ENCODE measurements at places on chromosomes 7 and 10.

GRCh38 chr7:7114575-7115291 lies 67.6 kb upstream of the C1GALT1 start:
- DNase-seq: no peak

GRCh38 chr10:77907900-77908717 lies 18.4 kb downstream of the DLG5 start:
- DNase-seq: no peak

DNA sequence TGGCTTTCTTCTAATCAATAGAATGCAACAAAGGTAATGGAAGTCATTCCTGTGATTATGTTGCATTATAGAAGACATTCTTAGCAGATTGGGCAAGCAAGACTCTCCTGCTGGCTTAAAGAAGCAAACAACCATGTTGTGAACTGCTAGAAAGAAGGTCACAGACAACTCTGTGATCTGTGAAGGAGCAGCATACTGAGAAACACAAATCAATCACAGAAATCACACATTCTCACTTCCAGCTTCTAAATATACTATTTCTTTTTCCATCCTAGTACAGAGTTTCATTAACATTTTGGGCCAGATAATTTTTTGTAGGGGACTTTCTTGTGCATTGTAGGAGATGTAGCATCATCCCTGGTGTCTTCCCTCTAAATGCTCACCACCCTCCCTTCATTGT lies 28.0 kb upstream of the PALS2 start:
- DNase-seq: no peak

- no peak for DNase-seq
These were observed 61.8 kb downstream of the IKZF1 start for GRCh38 chr7:50366311-50366710.

DNA sequence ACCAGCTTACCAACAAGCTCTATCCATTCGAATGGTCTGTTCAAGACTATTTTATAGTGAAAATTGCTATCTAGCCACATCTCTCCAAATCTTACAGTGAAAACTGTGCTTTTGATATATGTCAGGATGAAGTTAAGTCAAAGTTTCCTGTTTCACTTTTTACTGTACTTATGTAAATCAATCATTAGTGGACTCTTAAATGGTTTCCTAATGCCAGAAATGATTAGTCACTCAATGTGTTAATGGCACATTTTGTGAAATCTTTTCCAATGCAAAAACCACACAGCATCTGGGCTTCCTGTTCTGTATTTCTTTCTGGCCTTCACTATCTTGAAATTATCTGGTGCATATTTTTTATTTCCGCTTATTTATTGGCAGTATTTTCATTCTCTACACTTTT lies 87.3 kb upstream of the STEAP1B start:
- no peak for DNase-seq

DNA sequence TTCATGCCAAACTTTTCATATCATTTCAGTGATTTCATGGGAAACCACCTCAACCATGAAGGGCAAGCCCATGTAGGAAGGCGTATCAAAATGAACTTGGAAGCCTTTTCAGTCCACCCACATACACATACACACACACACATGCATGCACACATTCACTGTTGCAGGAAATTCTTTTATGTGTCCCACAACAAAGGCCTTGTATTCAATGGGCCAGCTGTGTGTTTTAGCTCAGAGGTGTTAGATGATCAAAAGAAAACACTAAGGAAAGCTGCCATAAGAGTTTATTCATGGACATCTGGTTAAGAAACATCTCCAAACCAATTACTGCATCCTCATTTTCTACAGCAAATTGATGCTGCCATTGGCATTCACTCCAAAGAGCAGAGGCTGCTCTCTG lies 74.4 kb upstream of the STK17A start:
- no peak for DNase-seq

GRCh38 chr10:454860-455259 lies 234.6 kb downstream of the DIP2C start:
- no peak for DNase-seq

GRCh38 chr7:132742189-132742612 lies 165.9 kb upstream of the PLXNA4 start:
- no peak for DNase-seq

Measured in central memory CD4-positive, alpha-beta T cell (primary cell).